Activated CD4-positive, alpha-beta T cell treated with anti-CD3 and anti-CD28 coated beads for 36 hours (primary cell): ENCODE measurements at places on chromosomes 6 and 20. TPM values are rescaled to one million over a fixed set of nuclear protein-coding genes. Genes with fewer than 3 reads are reported as not detected.
A peak's percentile ranks its signal among the peaks of the same experiment; 100 is the strongest.

Gene UNC5CL
- total RNA-seq: 1.9 TPM

Gene THBD
- total RNA-seq: not detected

Gene PROKR2
- total RNA-seq: not detected

- peak; percentile 17 for DNase-seq
- no peaks in the 10 kb centered on the region for H3K27me3 ChIP-seq
- H3K4me1 ChIP-seq: peaks cover 13% of the 10 kb centered on the region
- H3K36me3 ChIP-seq: peaks cover 8% of the 10 kb centered on the region
- peak overlapping the region; percentile 33 for H3K27ac ChIP-seq
These were observed 816 bp downstream of the NPEPL1 start for GRCh38 chr20:58693226-58694006.

DNA sequence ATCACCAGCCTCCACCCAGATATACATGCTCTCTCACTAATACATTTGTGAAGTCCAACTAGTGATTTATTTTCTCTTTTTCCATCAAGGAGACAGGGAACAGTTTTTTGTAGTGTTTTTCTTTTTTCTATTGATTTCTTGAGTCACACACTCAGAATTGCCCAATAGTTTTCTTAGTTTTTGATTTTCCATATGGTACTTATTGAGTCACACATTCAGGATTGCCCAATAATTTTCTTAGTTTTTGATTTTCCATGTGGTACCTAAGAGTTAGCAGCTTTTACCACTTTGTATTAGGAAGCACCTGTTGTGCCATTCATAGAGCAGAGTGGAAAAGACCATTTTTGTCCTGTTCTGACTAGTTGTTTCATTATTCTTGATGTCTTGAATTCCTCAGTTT, 1268.8 kb downstream of the EPHA7 start:
- H3K27me3 ChIP-seq: no peaks in the 10 kb centered on the region
- H3K4me3 ChIP-seq: no peak overlapping the region
- no peak overlapping the region for H3K27ac ChIP-seq
- no peaks in the 10 kb centered on the region for H3K4me1 ChIP-seq
- no peak for DNase-seq
- H3K36me3 ChIP-seq: no peaks in the 10 kb centered on the region

Gene GTSF1L
- total RNA-seq: 0.23 TPM

- peaks cover 14% of the 10 kb centered on the region for H3K4me1 ChIP-seq
- H3K27ac ChIP-seq: no peak overlapping the region
- no peak overlapping the region for H3K4me3 ChIP-seq
These were observed 96.0 kb downstream of the INSM1 start for GRCh38 chr20:20463933-20464374.

- H3K27me3 ChIP-seq: peaks cover 3% of the 10 kb centered on the region
- H3K27ac ChIP-seq: no peak overlapping the region
These were observed 104.0 kb downstream of the TFAP2A start for GRCh38 chr6:10310826-10311225.

Gene SLC17A9
- total RNA-seq: 16.2 TPM

GRCh38 chr6:131519670-131520436, 53.2 kb upstream of the ARG1 start:
- DNase-seq: peak; percentile 65
- no peak overlapping the region for H3K4me3 ChIP-seq
- H3K27me3 ChIP-seq: no peaks in the 10 kb centered on the region

- H3K27ac ChIP-seq: no peak overlapping the region
- no peaks in the 10 kb centered on the region for H3K27me3 ChIP-seq
- no peak overlapping the region for H3K4me3 ChIP-seq
- no peaks in the 10 kb centered on the region for H3K36me3 ChIP-seq
- DNase-seq: no peak
These were observed 636.0 kb upstream of the PTCHD4 start for GRCh38 chr6:48747040-48747439.

Gene MOXD1
- total RNA-seq: not detected

- no peak for DNase-seq
- H3K27ac ChIP-seq: no peak overlapping the region
- no peaks in the 10 kb centered on the region for H3K36me3 ChIP-seq
- peaks cover 6% of the 10 kb centered on the region for H3K27me3 ChIP-seq
- H3K4me1 ChIP-seq: no peaks in the 10 kb centered on the region
These were observed 167.9 kb upstream of the MCHR2 start for GRCh38 chr6:100161782-100162365.

GRCh38 chr20:426566-426965, 18.5 kb downstream of the RBCK1 start:
- no peaks in the 10 kb centered on the region for H3K27me3 ChIP-seq
- H3K4me1 ChIP-seq: peaks cover 24% of the 10 kb centered on the region
- peaks cover 60% of the 10 kb centered on the region for H3K36me3 ChIP-seq
- peak overlapping the region; percentile 24 for H3K27ac ChIP-seq

Gene CHMP4B
- total RNA-seq: 86.0 TPM

Gene CTAGE9
- not detected for total RNA-seq

DNA sequence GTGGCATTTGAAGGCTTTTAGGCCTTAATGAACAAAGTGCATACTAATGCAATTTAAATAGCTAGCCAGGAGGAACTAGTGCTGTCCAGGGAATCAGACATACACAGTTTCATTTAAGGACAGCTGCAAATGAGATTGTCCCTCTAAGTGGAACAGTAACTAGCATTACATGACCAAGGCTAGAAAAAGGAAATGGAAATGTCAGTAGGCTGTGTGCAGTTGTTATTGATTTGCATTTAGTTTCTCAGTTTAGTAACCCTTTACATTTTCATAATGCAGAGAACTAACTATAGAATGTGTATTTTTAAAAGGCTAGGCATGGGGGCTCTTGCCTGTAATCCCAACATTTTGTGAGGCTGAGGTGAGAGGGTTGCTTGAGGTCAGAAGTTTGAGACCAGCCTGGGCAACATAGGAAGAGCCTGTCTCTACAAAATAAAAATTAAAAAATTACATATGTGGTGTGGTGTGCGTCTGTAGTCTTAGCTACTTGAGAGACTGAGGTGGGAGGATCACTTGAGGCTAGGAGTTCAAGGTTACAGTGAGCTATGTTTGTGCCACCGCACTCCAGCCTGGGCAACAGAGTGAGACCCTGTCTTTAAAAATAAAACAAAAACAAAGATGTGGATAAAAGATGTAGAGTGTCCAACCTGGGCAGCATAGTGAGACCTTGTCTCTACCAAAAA, 468.0 kb downstream of the UTRN start:
- H3K27ac ChIP-seq: no peak overlapping the region
- no peak for DNase-seq
- no peak overlapping the region for H3K4me3 ChIP-seq
- no peaks in the 10 kb centered on the region for H3K4me1 ChIP-seq

Gene CYP39A1
- not detected for total RNA-seq

GRCh38 chr6:64984948-64985347, 722.1 kb downstream of the EYS start:
- H3K27me3 ChIP-seq: no peaks in the 10 kb centered on the region
- H3K4me3 ChIP-seq: no peak overlapping the region
- H3K4me1 ChIP-seq: no peaks in the 10 kb centered on the region
- no peaks in the 10 kb centered on the region for H3K36me3 ChIP-seq

GRCh38 chr6:3297006-3297405, 38.3 kb downstream of the PSMG4 start:
- H3K27ac ChIP-seq: no peak overlapping the region
- no peak for DNase-seq
- H3K4me1 ChIP-seq: no peaks in the 10 kb centered on the region
- no peak overlapping the region for H3K4me3 ChIP-seq
- H3K36me3 ChIP-seq: no peaks in the 10 kb centered on the region
- H3K27me3 ChIP-seq: no peaks in the 10 kb centered on the region

GRCh38 chr20:58756450-58756775, 63.8 kb downstream of the NPEPL1 start:
- no peaks in the 10 kb centered on the region for H3K36me3 ChIP-seq
- no peak overlapping the region for H3K4me3 ChIP-seq
- H3K27me3 ChIP-seq: peaks cover 15% of the 10 kb centered on the region
- H3K27ac ChIP-seq: no peak overlapping the region
- DNase-seq: no peak

DNA sequence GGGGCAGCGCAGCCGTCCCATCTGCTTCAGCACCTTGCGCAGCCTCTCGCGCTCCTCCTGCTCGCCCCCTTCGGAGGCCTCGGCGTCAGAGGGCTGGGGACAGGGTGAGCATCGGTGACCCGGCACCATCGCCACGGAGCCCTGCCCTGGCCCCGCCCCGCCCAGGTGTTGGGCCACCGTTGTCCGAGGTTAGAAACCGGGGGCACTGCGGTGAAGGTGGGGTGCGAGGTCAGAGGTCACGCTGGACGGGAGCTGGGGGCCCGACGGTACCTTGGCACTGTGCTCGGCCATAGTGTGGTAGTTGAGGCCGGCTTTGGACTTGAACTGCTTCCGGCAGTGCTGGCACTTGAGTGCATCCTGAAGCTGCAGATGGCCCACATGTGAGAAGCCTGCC, 6.4 kb downstream of the ZNF512B start:
- peaks cover 5% of the 10 kb centered on the region for H3K4me1 ChIP-seq
- no peaks in the 10 kb centered on the region for H3K27me3 ChIP-seq
- peaks cover 7% of the 10 kb centered on the region for H3K36me3 ChIP-seq
- DNase-seq: no peak
- H3K27ac ChIP-seq: no peak overlapping the region

DNA sequence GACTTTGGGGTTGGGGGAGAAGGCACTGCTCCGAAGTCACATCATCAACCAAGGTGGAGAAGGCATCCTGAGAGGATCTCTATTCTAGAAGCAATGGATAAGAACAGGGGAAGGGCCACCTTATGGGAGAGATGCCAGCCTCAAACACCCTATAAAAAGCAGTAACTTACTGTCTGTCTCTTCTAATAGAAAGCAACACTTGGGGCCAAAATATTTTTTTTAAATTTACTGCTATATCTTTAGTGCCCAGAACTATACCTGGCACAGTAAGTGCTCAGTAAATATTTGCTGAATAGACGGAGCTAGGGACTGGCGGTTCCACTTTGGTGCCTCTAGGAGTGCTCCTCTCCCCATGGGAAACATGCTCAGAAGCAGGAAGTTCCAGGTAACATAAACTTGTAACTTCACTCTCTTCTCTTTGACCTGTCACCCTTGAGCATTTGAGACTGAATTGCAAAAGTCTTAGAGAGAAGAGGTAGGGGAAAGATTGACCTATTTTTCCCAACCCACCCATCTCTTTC, 807 bp upstream of the OTOR start:
- H3K4me3 ChIP-seq: no peak overlapping the region
- no peak overlapping the region for H3K27ac ChIP-seq
- peaks cover 3% of the 10 kb centered on the region for H3K36me3 ChIP-seq

Gene VARS2
- 68.1 TPM for total RNA-seq

- H3K27me3 ChIP-seq: peaks cover 69% of the 10 kb centered on the region
- H3K4me3 ChIP-seq: no peak overlapping the region
- no peak for DNase-seq
- no peak overlapping the region for H3K27ac ChIP-seq
- no peaks in the 10 kb centered on the region for H3K4me1 ChIP-seq
- H3K36me3 ChIP-seq: peaks cover 6% of the 10 kb centered on the region
These were observed 1.9 kb downstream of the FOXA2 start for GRCh38 chr20:22582386-22582963.

DNA sequence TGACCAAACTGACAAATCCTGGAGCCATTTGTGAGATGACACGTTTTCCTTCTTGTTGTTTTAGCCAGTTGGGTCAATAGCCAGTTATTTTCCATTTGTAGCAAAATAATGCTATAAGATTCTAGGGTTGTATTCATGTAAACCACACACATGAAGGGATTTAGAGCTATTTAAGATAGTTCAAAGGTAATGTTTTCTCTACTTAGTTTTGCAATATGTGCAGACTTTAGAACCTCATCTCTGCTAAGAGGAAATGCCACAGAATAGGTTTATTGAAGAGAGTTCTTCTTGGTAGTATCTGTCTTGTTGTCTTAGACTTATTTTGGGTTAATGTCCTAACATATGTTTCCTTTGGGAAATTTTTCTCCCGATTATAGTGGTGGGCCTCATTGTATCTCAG, 213.5 kb upstream of the RIMS1 start:
- H3K27me3 ChIP-seq: no peaks in the 10 kb centered on the region
- no peaks in the 10 kb centered on the region for H3K4me1 ChIP-seq
- H3K27ac ChIP-seq: no peak overlapping the region
- no peak overlapping the region for H3K4me3 ChIP-seq
- DNase-seq: no peak

- no peak for DNase-seq
- no peak overlapping the region for H3K4me3 ChIP-seq
- H3K36me3 ChIP-seq: peaks cover 13% of the 10 kb centered on the region
These were observed 7.5 kb downstream of the MRPL14 start for GRCh38 chr6:44119704-44120262.

Gene CLDN20
- total RNA-seq: not detected

GRCh38 chr6:133468591-133468990, 227.4 kb downstream of the EYA4 start:
- no peak for DNase-seq
- H3K27ac ChIP-seq: no peak overlapping the region
- no peaks in the 10 kb centered on the region for H3K36me3 ChIP-seq
- H3K27me3 ChIP-seq: no peaks in the 10 kb centered on the region
- H3K4me3 ChIP-seq: no peak overlapping the region

DNA sequence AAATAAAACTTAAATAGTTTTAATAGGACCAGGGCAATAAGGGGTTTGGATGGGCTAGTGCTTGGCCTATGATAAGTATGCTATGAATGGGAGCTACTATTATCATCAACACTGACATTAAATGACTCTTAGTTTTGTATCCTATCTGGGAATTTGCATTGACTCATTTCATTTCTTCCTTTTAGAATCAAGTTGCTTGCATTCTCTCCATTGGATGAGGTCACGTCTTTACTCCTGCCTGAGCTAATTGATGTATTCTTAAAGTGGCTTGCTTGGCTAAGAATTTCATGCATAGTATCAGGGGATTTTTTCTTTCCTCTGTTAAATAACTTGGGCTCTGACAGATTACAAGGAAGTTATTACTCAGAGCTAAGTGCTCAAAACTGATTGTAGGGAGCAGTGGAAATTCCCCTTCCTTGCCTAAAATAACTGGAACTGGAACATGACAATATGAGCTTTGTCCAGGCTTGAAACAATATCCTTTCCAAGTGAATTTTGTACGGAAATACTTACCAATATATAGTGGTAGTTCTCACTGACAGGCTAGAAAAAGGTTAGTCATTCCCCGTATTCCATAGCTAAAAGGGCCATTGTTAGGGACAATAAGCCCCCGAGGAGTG, 169.9 kb downstream of the BCAS1 start:
- peak overlapping the region; percentile 25 for H3K27ac ChIP-seq
- no peak for DNase-seq
- peaks cover 42% of the 10 kb centered on the region for H3K4me1 ChIP-seq
- H3K27me3 ChIP-seq: no peaks in the 10 kb centered on the region
- H3K36me3 ChIP-seq: no peaks in the 10 kb centered on the region

Gene ZNF391
- total RNA-seq: 4.3 TPM

DNA sequence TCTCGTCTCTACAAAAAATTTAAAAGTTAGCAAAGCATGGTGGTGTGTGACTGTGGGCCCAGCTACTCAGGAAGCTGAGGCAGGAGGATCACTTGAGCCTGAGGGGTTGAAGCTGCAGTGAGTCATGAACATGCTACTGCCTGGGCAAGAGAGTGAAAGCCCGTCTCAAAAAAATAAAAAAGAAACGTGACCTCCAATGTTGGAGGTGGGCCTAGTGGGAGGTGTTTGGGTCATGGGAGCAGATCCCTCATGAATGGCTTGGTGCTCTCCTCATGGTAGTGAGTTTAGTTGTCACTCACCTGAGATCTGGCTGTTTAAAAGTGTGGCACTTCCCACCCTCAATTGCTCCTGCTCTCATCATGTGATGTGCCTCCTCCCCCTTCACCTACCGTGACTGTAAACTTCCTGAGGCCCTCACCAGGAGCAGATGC, 24.3 kb downstream of the RBL1 start:
- DNase-seq: peak; percentile 52
- H3K4me3 ChIP-seq: peak overlapping the region; percentile 12
- H3K4me1 ChIP-seq: peaks cover 32% of the 10 kb centered on the region
- H3K27ac ChIP-seq: peak overlapping the region; percentile 49
